ENCODE measurements at places on chromosomes 7 and 10.

DNA sequence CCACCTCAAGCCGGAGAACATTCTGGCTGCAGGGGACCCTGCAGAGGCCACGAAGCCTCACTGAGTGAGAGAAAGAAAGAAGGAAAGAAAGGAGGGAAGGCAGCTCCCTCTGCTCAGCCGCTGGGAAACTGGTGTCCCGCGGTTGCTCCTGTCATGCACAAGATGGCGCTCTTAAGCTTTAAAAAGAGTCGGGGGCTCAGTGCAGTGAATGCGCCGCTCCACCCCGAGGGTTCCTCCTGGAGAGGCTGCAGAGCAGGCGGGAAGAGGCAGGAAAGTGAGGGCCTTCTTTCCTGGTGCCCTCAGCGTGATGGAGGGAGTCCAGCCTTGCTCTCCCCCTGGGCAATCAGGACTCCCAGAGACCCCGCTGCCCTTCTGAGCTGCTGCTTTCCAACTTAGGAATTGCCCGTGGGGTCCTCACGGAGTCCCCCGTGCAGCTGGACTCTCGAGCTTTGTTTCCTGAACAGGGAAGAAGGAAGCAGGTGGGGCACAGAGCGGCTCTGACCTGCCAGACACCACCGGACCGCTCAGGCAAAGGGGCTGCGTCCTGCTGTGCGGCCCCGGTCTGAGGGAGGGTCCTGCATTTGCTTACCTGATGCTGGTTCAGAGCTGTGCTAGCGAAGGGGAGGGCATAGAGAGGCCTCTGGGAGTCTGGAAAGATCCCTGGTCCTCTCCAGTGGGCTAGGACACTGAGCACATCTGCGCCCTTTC lies 141.9 kb upstream of the MKI67 start:
- peak; percentile 50 for DNase-seq

GRCh38 chr7:155593461-155594162 lies 47.3 kb upstream of the CNPY1 start:
- DNase-seq, result no peak

- no peak for DNase-seq
These were observed 74.1 kb upstream of the DUSP5 start for GRCh38 chr10:110423650-110424049.

DNA sequence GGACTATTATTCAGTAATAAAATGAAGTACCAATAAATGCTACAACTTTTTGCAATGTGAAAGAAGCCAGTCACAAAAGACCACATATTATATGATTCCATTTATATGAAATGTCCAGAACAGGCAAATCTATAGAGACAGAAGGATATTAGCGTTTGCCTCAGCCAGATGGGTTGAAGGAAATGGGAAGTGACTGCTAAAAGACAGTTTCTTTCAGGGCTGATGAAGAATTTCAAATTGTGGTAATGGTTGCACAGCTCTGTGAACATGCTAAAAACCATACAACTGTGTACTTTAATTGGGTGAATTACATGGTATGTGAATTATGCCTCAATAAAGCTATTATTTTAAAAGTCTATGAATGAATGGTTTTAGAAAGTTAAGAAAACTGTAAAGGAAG lies 23.9 kb upstream of the REEP3 start:
- no peak for DNase-seq

GRCh38 chr10:89516149-89516832 lies 19.1 kb downstream of the SLC16A12 start:
- no peak for DNase-seq

DNA sequence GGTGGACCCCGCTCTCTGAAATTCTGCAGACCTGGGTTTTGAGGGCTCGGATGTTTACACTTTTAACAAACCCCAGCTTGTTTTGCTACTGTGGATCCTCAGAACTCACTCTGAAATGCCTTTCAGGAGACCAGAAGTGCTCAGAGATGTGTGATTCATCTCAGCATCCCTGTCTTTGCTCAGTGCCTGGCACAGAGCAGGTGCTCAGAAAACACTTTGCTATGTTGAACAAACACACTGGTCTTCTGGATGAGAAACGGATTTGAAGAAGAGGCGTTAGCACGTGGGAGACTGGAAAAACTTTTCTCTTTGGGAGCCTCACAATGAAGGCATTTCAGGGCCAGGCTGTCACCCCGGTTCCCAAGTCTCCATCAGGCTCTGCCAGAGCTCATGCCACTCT lies 53.3 kb downstream of the SH3PXD2A start:
- DNase-seq, result no peak
